ENCODE measurements at places on chromosomes 3 and 15.

DNA sequence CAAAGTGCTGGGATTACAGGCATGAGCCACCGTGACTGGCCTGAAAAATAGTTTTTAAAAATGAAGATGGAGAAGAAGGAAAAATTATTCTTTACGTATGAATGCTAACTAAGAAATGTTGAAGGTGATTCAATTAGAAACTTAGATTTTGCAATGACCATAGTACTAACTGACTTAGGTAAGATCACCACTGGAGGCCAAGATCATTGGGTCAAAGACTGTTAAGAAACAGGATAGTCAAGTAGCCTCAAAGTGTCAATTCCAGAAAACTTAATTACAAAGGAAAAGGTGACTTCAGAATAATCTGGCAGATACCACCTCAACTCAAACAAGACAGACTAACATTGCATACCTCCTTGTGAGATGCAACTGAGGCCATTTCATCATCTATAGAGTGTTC, 119.3 kb downstream of the FRMD4B start:
- DNase-seq, result no peak

GRCh38 chr3:125589547-125590122, 5.7 kb downstream of the OSBPL11 start:
- no peak for DNase-seq

- DNase-seq, result no peak
These were observed 94.4 kb downstream of the ULK4 start for GRCh38 chr3:41867533-41867932.

- DNase-seq, result no peak
These were observed 58.4 kb downstream of the TP63 start for GRCh38 chr3:189689625-189690024.

GRCh38 chr3:177589911-177590381, 392.7 kb upstream of the TBL1XR1 start:
- DNase-seq, result no peak

Measured in K562 (cell line).